ENCODE measurements at places on chromosomes 12 and 14.

- DNase-seq, result no peak
Observed at GRCh38 chr14:104394409-104394851, 185.1 kb upstream of the C14orf180 start.

DNA sequence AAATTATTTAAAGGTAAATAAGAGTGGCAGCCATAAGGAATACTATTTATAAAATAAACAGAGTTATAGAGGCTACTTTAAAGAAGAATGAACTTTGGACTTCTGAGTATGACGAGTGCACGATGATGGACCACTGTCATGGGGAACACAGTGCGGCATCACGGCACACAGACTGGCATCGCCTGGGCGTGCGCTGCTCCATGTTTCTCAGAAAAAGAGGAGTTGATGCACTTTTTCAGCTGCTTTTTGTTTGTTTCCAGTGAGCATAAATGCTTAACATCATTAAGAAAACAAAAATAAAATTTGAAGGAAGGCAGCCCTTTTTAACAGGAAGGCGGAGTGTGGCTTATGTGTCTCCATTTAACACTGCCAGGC is 23.3 kb upstream of the EAPP start:
- no peak for DNase-seq

DNA sequence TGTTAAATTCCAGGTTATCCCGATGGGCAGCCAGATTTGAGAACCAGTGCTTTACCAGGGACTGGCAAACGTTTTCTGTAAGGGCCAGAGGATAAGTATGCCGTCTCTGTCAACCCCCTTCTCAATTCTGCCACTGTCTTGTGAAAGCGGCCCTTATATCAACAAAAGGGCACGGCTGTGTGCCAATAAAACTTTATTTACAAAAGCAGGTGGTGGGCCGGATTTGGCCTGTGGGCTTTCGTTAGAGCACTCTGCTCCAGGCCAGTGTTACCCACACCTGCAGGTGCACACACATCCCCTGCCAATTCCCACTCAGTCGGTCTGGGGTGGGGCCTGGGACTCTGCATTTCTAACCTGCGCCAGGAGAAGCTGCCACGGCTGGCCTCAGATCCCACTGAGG is 111.2 kb downstream of the RFLNA start:
- no peak for DNase-seq

GRCh38 chr12:46386360-46386867 is 13.8 kb upstream of the SLC38A2 start:
- DNase-seq, result no peak

DNA sequence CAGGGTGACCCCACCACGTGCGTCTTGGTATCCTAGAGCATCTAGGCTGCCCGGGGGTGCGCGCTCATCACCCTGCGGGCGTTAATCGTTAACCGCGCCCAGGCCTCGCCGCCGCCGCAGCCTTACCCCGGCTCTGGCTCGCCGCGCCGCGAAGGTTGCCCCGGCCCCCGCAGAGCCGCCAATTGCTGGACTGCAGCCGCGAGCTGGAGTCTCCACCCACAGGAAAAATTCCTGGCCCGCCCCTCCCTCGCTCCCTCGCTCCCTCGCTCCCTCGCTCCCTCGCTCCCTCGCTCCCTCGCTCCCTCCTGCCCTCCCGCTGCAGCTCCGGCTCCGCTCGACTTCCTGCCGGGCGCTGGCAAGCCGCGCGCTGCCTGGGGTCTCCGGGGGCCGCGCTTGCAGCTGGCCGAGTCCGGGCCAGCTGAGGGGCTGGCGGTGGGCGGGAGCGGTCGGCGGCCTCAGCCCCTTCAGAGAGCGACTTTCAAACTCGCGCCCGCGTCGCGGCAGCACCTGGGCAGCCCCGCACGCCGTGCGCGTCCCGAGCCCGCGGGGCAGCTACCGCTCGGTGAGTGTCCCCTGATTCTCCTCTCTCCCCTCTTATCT is at the start of gene PLEKHG3:
TSS of gene PLEKHG3 (plus strand) at position 282 of the 600 bp plus-strand sequence. CDS start 23,208 bp downstream, outside the sequence.
- DNase-seq, result peak; percentile 59

DNA sequence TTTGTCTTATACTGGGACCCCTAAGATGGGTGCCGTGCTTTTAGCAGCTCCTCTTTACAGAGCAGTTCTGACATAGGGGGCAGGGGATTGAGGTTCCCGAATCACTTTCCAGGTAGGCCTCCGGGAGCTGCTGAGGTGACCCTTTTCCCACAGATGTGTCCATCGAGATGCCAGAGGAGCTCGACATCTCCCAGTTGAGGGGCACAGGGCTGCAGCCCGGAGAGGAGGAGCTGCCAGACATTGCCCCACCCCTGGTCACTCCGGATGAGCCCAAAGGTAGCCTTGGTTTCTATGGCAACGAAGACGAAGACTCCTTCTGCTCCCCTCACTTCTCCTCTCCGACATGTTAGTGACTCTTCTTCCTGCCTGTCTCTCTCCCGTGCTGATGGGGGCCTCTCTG is 4.3 kb upstream of the TPI1 start:
- DNase-seq, result no peak

GRCh38 chr12:32896432-32897280 is at the start of gene PKP2:
Gene PKP2 (minus strand): TSS chr12:32896777. CDS start chr12:32896731, 46 bp downstream.
- DNase-seq, result no peak

DNA sequence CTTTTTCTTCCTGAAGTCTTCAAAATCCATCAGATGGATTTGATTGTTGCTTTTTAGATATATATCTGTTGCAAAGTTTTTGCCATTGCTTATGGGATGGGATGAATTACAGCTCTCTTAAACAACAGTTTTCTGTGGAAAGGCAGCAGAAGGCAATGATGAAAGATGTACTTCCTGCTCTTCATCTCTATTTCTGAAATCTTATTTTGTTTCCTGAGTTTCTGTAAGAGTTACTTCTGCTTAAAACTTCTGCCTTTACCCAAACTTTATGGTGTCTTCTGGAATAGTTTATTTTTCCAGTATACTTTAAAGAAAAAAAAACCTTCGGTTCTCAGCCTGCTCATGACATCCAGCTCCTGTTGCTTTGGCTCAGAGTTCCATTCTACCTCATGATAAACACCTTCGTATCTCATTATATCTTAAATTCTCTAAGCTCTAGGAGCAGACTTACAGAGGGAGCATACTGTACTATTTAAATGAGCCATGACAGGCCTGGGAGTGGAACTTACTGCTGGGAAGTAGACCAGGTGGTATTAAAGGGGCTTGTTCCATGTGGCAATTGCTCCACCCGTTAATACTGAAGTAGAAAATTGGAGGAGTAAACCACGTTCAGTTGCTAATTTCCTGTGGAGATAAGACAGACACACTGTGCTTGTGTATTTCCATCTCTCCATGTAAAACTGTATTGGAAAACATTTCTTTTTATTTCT is 288.4 kb downstream of the FBXL14 start:
- DNase-seq, result no peak

- DNase-seq, result peak; percentile 73
Observed at GRCh38 chr12:57865084-57865751, 18.7 kb upstream of the CTDSP2 start.

DNA sequence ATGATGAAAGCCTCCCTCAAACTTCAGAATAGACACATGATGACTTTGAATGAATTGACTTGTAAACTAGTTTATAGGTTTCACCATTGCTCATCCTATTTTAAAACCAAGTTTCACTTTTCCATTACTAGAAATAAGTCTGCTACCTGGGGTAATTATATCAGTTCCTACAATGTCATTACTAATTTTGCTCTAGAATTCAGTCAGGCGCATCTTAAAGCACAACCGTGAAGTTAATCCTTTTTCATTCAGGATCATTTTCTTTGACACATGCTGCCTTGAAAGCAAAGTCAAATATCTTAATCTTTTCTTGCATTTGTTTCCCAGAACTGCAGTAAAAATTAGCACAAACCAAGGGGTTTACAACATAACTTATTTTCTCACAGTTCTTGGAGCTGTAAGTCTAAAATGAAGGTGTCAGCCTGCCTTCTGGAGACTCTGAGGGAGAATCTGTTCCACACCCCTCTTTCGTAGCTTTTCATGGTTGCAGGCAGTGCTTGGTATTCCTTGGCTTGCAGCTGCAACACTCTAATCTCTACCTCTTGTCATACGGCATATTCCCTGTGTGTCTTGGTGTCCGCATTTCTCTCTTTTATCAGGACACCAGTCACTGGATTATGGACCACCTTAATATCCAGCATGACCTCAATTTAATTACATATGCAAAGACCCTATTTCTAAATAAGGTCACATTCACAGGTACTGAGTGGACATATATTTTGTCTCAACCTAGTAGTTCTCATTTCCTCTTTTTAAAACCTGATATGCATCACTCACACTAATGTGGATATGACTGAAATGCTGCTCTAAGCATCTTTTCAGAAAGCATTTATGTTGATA is 114.3 kb upstream of the PDZRN4 start:
- DNase-seq, result no peak

DNA sequence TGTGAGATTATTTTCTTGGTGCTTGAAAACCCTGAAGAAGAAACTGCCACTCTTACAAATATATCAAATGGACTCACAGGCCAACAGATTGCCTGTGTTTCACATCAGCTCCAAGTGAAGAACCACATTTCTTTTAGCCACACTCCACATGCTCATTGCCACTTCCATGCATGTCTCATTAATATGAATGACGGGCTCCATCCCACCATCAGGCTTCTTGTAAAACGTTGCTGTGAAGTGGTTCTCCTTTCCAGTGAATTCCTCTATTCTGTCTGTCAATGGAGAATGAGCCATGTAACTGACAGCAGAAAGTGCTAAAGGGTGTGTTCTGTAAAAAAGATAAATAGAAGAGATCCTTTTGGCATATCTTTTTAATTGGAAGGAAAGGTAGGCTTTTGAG is 188.2 kb upstream of the RMST start:
- DNase-seq, result no peak

- DNase-seq, result no peak
Observed at GRCh38 chr12:120447992-120448391, 1.7 kb downstream of the GATC start.

- DNase-seq, result no peak
Observed at GRCh38 chr12:1122786-1123185, 131.8 kb downstream of the ERC1 start.

DNA sequence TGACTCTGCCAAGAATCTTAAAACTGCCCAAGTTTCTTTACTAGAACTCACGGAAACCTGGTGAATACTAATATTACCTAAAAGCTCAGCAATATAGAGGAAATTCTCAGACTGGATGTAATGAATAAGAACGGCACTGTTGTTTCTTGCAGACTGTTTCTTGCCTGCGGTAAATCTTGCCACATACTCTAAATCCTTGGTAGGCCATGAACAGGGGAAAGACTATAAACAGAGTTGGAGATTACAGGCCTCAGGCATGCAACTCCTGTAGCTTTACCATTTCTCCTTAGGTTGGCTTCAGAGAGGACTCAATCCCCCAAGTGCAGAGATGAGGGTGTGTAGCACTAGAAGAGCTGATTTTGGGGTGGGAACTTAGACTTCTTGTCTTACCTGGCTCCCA is 1.1 kb downstream of the ALDH6A1 start:
- DNase-seq, result no peak

- DNase-seq, result peak; percentile 83
Observed at GRCh38 chr12:12736759-12737676, 19.9 kb downstream of the CDKN1B start.

- DNase-seq, result no peak
Observed at GRCh38 chr12:49208676-49209075, 19.8 kb upstream of the TUBA1A start.

DNA sequence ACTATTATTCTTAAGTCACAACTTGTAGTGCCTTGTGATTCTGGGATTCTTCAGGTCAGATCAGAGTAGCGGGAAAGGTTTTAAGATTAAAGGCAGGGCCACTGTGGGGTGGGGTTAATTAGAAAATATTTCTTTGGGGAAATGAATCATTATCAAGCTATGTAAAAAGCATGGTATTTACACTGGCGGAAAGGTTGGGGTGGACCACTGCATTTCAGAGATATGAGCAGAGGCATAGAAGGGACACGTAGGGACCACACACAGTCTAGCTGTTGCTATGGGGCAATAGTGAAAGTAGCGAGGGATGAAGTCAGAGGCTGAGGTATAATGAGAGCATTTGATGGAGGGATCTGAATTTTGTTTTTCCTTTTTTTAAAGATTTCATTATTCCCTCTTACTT is 31.7 kb upstream of the KCNH3 start:
- DNase-seq, result no peak

DNA sequence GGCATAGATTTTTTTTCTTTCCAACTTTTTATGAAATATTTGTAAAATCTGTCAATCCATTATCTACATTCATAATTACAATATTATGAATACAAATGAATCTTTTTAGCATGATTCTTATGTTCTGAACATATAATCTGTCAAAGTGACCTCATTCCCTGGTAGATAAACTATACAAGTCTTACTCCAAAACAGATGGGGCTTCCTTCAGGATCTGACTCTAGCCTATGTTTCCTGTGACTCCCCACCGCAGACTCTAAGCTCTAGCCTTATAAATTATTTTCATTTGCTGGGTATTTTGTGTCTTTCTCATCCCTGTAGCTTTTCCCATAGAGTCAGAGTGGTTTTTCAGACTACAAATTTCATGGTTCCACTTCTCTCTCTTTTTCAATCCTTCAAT is 202.1 kb upstream of the KITLG start:
- DNase-seq, result no peak

DNA sequence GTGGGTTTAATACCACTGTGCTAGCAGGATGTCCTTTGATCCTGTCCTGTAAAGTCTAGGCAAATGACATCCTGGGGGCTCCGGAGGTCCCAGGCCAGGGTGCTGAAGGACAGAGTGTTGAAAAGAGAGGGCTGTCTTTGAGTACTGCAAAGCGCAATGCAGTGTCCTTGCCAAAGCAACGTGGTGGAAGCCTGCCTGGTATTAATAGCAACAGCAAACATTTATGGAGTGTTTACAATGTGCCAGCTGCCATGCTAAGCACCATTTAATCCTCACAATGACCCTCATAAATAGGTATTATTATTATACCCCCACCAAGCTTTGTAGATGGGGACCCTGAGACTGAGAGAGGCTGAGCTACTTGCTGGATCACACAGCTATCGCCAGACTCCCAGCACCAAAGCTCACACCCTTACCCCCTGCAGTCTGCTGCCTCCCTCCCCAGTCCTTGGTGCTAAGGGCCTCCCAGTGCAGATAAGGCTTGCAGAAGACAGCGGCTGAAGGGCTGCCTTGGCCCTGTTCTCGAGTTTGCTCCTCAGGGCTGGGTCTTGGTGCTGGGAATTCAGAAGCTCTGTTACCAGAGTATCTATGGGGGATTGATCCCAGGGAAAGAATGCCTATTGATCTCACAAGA is 427.7 kb downstream of the FUT8 start:
- DNase-seq, result no peak

GRCh38 chr14:103021684-103022001 is 35.7 kb downstream of the CDC42BPB start:
- DNase-seq, result no peak

GRCh38 chr12:6612247-6612646 is 5.1 kb upstream of the CHD4 start:
- no peak for DNase-seq

GRCh38 chr14:101025131-101025530 is 121.6 kb upstream of the RTL1 start:
- no peak for DNase-seq

Data from stimulated activated effector memory CD8-positive, alpha-beta T cell treated with anti-CD3 and anti-CD28 coated beads, Interleukin-12 subunit alpha, Interleukin-12 subunit beta, amount 100 ng/mL, for 72 hours (primary cell).